ENCODE measurements at places on chromosomes 7 and 10. TPM values are rescaled to one million over a fixed set of nuclear protein-coding genes. Genes with fewer than 3 reads are reported as not detected.
A peak's percentile ranks its signal among the peaks of the same experiment; 100 is the strongest.

The ACSM6 gene
- not detected for total RNA-seq

The CCT6A gene
- 105 TPM for total RNA-seq

DNA sequence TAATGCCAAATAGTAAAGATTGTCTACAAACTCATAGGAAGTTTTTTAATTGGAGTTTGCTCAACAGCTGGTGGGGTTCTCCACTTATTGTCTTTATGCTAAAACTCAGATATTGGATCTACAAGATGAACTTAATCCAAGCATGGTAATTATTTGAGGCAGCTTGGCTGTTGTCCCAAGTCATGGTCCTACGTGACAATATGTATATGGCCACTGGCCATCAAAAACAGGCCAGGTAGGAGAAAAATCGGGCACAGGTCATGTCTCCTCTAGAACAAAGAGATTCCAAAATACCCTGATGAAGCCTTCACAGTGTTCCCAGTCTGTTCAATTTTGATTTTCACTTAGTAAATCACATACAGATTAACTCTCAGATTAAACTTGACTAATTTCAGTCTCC, 606.4 kb downstream of the TNS3 start:
- H3K27me3 ChIP-seq: no peaks in the 10 kb centered on the region
- H3K4me3 ChIP-seq: no peak overlapping the region
- H3K36me3 ChIP-seq: no peaks in the 10 kb centered on the region

The RBP3 gene
- not detected for total RNA-seq

DNA sequence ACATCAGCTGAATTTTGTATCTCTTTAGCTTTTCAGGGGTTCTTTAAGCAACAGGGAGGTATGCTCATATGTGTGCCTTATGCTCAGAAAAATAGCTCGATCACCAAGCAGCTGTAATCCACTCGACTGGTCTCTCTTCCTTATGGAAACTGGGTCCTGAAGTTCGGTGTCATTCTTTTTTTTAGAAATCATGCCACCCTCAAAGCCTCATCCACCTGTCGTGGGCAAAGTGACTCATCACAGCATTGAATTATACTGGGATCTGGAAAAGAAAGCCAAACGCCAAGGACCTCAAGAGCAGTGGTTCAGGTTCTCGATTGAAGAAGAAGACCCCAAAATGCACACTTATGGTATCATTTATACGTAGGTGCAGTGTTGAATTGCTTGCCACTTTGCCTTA, 83.6 kb downstream of the FANK1 start:
- no peaks in the 10 kb centered on the region for H3K4me1 ChIP-seq
- H3K4me3 ChIP-seq: no peak overlapping the region
- H3K27me3 ChIP-seq: no peaks in the 10 kb centered on the region
- no peak for DNase-seq

The FAM131B gene
- 1.2 TPM for total RNA-seq

The NCAPG2 gene
- total RNA-seq: 151 TPM

The PNLIP gene
- total RNA-seq: not detected

The MRPS24 gene
- 74.6 TPM for total RNA-seq

DNA sequence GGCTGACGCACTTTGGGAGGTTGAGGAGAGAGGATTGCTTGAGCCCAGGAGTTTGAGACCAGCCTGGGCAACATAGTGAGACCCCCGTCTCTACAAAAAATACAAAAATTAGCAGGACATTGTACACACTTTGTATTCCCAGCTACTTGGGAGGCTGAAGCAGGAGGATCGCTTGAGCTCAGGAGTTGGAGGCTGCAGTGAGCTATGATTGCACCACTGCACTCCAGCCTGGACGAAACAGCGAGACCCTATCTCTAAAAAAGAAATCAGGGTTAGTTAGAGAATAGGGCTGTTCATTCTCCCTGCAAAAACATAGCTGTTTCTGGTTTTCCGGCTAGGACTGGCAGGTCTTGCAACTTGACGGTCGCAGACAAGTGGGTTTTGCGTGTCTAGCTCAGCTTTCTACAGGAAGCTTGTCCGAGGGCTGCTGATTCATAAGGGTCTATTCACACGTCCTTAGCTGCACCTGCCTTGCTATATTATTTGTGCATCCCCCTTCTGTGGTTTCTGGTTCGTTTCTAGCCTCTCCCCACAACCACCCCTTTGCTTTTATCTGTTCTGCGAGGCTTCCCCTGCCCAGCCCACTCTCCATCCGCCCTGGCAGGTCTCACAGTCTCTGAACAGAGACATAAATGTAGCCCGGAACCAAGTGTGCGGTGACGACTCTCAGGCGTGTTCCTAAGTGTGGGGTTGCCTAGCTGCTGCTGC, 10.7 kb downstream of the AMZ1 start:
- H3K27me3 ChIP-seq: peaks cover 9% of the 10 kb centered on the region
- H3K4me1 ChIP-seq: peaks cover 30% of the 10 kb centered on the region
- H3K36me3 ChIP-seq: no peaks in the 10 kb centered on the region

DNA sequence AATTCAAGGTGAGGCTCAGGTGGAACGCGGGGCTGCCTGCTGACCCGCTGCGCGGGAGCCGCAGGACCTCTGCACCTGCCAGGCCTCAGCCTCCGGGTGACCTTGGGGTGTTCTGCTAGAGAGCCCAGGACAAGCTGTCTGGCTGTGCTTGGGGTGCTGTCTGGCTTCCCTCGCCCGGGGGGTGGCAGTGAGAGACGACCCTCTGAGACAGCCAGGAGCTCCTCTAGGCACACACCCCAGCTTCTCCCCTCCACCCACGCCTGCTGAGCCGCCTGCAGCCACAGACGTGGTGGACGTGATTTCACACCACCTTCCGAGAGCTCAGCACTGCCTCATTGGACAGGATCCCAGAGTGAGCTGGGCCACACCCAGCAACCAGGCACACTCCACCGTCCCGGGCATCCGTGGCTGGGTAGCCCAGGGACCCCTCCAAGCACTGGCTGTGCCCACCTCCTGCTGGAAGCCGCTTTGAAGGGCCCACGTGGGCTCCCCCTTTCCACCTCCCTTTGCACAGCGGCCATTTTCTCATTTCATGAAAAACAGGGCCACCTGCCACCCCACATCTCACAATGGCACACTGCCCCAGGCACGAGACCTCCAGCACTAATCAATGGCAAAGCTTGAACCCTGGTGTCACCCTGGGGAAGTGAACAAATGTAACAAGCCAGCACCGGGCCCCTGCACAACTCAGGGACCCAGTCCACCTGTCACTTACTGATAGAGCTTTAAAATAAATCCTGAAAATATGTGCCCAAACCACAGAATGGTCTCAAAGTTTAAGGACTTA, 35.0 kb downstream of the ZFAND2A start:
- no peaks in the 10 kb centered on the region for H3K27me3 ChIP-seq
- no peak for DNase-seq
- no peaks in the 10 kb centered on the region for H3K4me1 ChIP-seq
- no peak overlapping the region for H3K27ac ChIP-seq
- peaks cover 4% of the 10 kb centered on the region for H3K36me3 ChIP-seq

- DNase-seq: no peak
- peaks cover 57% of the 10 kb centered on the region for H3K4me1 ChIP-seq
- no peak overlapping the region for H3K27ac ChIP-seq
- peaks cover 6% of the 10 kb centered on the region for H3K27me3 ChIP-seq
- no peak overlapping the region for H3K4me3 ChIP-seq
- peaks cover 9% of the 10 kb centered on the region for H3K36me3 ChIP-seq
These were observed 119.3 kb downstream of the WDFY4 start for GRCh38 chr10:48803801-48804584.

GRCh38 chr7:101884671-101885596, 67.5 kb downstream of the CUX1 start:
- no peak overlapping the region for H3K4me3 ChIP-seq
- H3K36me3 ChIP-seq: no peaks in the 10 kb centered on the region
- H3K4me1 ChIP-seq: peaks cover 8% of the 10 kb centered on the region
- no peak overlapping the region for H3K27ac ChIP-seq

DNA sequence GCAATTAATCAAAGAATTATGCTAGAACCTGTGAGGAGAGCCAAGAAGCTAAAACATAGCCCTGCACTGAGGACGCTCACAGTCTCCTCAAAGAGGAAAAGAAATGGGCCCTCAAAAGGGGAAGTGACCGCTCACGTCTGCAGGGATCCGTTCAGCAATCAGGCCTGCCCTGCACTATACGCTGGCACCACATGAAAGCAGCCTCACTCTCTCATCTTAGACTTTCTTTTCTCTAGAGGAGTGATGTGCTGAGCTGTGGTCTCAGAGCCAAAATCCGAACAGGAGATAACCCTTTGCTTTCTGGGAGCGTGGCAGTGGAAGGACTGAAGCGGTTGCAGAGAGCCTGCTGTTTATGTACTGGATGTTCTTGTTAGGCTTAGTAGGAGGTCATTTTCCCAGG, 6.3 kb upstream of the IL2RA start:
- H3K4me1 ChIP-seq: peaks cover 97% of the 10 kb centered on the region
- peak overlapping the region; percentile 96 for H3K27ac ChIP-seq
- H3K36me3 ChIP-seq: peaks cover 11% of the 10 kb centered on the region

The AGAP5 gene
- total RNA-seq: 9.3 TPM

The KBTBD2 gene
- 43.8 TPM for total RNA-seq

GRCh38 chr7:90669492-90669891, 73.4 kb downstream of the CDK14 start:
- H3K27me3 ChIP-seq: no peaks in the 10 kb centered on the region
- H3K4me3 ChIP-seq: no peak overlapping the region
- no peaks in the 10 kb centered on the region for H3K36me3 ChIP-seq
- H3K4me1 ChIP-seq: no peaks in the 10 kb centered on the region

DNA sequence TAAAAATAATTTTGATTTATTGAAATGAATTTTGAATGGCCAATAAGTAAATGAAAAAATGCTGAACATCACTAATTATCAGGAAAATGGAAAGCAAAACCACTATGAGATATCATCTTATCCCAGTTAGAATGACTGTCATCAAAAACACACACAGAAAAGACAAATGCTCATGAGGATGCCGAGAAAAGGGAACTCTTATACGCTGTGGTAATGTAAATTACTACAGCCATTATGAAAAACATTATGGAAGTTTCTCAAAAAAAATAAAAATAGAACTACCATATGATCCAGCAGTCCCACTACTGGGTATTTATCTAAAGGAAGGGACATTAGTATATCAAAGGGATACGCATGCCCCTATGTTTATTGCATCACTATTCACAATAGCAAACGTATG, 15.8 kb downstream of the SCIN start:
- H3K36me3 ChIP-seq: no peaks in the 10 kb centered on the region
- no peak overlapping the region for H3K27ac ChIP-seq

The NANOS1 gene
- total RNA-seq: 0.40 TPM

GRCh38 chr7:136134503-136134902, 157.3 kb upstream of the MTPN start:
- DNase-seq: no peak
- H3K27ac ChIP-seq: no peak overlapping the region
- no peaks in the 10 kb centered on the region for H3K27me3 ChIP-seq
- no peaks in the 10 kb centered on the region for H3K36me3 ChIP-seq

The ANKIB1 gene
- 70.2 TPM for total RNA-seq

DNA sequence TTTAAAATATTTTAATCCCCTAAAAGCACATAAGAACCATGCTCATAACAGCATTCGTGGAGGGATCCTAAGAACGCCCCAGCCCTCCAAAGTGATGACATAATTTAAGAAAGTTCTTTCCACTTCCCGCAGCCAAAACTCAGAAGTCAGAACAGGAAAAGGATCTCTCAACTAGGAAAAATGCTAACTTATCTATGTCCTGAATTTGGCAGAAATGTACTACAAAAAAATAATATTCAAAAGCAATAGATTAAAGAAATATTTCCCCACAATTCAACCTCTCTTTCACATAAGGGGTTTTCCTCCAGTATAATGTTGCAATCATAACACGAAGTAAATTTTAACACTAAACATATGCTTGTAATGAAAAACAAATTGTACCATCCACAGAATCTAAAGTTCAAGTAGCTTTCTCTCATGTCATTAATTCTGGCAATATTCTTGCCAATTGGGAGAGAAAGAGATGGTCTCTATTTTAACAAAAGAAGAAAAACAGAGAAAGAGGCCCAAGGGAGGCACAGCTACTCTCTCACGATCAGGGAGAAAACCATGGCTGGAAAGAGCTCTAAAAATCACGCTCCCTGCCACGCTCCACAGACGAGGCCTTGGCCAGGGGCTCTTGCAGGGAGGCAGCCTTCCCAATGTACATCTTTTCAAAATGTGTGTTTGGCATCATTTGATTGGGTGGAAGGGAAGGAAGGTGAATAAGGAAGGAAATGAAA, 22.9 kb downstream of the ASB13 start:
- no peak overlapping the region for H3K27ac ChIP-seq
- no peaks in the 10 kb centered on the region for H3K4me1 ChIP-seq
- no peak overlapping the region for H3K4me3 ChIP-seq

- H3K36me3 ChIP-seq: peaks cover 7% of the 10 kb centered on the region
- DNase-seq: no peak
- no peak overlapping the region for H3K4me3 ChIP-seq
These were observed 214.3 kb downstream of the JAZF1 start for GRCh38 chr7:27966219-27966780.

GRCh38 chr7:101506531-101506930, 122.6 kb downstream of the MYL10 start:
- no peak overlapping the region for H3K27ac ChIP-seq
- DNase-seq: no peak
- peaks cover 6% of the 10 kb centered on the region for H3K27me3 ChIP-seq
- no peaks in the 10 kb centered on the region for H3K36me3 ChIP-seq
- peaks cover 18% of the 10 kb centered on the region for H3K4me1 ChIP-seq
- no peak overlapping the region for H3K4me3 ChIP-seq

The EFCAB10 gene
- total RNA-seq: not detected

DNA sequence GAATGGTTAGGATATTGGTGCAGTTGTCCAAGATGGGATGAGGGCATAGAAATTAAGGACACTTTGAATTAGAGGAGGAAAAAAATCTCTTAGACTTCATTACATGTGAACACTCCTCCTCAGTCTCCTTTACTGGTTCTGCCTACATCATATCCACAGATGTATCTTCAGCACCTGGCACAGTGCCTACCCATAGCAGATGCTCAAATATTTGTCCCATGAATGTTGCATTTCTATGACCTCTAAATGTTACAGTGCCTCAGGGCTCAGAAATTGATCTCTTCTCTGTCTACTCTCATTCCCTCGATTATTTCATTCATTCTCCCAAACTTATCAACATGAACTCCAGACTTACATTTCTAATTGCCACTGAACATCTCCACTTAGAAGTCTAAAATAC, 17.1 kb downstream of the CNNM1 start:
- DNase-seq: no peak
- no peaks in the 10 kb centered on the region for H3K4me1 ChIP-seq
- H3K27me3 ChIP-seq: peaks cover 7% of the 10 kb centered on the region
- no peak overlapping the region for H3K27ac ChIP-seq
- no peak overlapping the region for H3K4me3 ChIP-seq
